ENCODE measurements at places on chromosomes 5 and 9.

GRCh38 chr5:149651686-149652085, 70.4 kb downstream of the ARHGEF37 start:
- DNase-seq, result no peak

GRCh38 chr9:115498303-115498702, 380.3 kb upstream of the TNC start:
- DNase-seq, result no peak

DNA sequence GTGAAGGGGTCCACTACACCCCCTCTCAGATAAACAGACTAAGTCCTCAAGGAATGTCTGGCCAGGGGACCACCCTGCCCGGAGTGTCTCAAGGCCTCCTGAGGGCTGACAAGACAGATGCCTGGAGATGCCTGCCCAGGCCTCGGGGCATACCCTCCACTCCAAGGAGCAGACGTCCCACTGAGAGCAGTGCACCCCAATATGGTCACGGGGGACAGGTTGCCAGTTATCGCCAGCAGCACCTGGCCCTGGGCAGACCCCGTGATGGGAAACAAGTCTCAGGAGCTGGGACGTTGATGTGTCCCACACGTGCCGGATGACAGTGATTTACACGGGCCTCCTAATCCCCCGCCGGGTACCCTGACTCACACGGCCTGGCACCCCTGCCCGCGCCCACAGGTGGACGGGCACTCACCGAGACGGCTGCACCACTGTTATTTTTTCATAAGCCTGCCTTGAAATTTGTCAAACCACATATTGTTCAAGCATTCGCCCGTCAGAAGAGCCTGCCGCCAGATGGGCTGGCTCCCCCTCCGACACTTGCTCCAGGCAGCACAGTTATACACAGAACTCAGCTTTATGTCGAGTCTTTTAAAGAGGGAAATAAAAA, 43.9 kb downstream of the BARX1 start:
- no peak for DNase-seq

GRCh38 chr9:19408316-19408692, 505 bp upstream of the ACER2 start:
- no peak for DNase-seq

GRCh38 chr9:32455738-32456137, 70.3 kb downstream of the RIGI start:
- no peak for DNase-seq

- DNase-seq, result no peak
Measured at GRCh38 chr5:171484460-171484899, 65.0 kb downstream of the FGF18 start.
